Stimulated activated CD4-positive, alpha-beta T cell treated with anti-CD3 and anti-CD28 coated beads, Interleukin-2, amount 100 ng/mL, for 4 hours (primary cell): ENCODE measurements at places on chromosomes 3 and 15.

- DNase-seq = no peak
These were observed 54.8 kb upstream of the UTS2B start for GRCh38 chr3:191385101-191385500.

DNA sequence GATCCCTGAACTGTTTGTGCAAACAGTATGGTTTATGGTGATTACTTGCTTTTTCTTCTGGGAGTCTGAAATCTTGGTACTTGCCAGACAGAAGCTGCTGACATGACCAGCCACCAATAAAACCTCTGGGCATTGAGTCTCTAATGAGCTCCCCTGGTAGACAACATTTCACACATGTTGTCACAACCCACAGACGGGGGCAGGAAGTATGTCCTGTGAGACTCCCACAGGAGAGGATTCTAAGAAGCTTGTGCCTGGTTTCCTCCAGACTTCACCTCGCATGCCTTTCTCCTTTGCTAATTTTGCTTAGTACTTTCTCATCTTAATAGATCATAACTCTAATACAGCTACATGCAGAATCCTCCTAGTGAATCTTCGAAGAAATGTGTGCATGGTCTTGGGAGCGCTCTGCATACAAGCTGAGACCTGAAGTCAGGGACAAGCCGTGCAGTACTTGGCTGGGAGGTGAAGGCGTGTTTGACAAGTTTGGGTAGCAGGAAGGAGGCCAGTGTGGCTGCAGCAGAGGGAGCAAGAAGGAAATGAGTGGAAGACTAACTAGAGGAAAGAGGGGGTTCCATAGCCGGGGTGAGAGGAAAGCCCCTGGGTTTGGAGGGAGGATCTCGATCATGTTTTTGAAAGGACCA lies 49.0 kb downstream of the B3GNT5 start:
- DNase-seq = no peak

DNA sequence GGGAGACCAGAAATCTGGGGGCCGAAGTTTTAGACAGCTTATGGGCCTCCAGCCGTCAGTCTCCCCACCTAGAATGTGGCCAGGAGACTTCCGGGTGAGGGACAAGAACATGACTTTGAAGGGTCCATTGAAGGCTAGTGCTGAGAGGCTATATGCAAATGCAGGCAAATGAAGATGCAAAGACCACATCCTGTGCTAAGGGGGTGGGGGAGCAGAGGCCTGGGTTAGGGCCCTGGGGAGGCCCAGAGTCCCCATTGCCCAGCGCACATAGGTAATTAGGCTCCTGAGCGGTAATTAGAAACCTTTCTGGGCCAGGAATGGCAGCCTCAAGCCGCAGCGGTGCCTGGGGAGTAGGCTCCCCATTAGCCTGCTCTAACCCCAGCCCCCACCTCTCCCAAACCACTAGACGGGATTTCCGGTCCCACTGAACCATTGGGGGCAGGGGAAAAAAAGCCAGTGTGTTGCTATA lies 6.8 kb downstream of the CSK start:
- no peak for DNase-seq

DNA sequence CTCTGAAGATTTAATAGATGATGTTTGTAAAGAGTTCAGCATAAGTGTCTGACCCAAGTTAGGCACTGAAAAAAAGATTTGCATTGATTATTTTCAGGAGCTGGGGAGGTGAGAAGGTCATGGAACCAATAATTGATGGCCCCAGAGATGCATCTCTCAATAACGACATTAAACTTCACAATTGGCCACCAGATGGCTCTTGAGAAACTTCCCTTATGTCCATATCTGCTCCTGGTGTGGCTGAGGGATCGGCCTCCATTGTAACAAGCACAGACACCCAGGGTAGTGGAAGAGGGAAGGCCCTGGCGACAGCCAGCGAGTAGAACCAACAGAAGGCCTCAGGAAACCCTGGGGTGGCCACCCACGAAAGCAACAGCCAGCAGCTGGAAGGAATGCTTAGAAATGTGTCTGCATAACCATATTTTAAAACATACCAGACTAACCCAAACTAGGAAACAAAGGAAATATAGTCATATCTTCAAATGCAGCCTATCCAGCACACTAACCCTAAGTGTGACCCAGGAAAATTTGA lies 536.7 kb downstream of the SOX2 start:
- no peak for DNase-seq

- peak; percentile 14 for DNase-seq
These were observed 3.2 kb downstream of the UBE2E2 start for GRCh38 chr3:23206366-23206765.

DNA sequence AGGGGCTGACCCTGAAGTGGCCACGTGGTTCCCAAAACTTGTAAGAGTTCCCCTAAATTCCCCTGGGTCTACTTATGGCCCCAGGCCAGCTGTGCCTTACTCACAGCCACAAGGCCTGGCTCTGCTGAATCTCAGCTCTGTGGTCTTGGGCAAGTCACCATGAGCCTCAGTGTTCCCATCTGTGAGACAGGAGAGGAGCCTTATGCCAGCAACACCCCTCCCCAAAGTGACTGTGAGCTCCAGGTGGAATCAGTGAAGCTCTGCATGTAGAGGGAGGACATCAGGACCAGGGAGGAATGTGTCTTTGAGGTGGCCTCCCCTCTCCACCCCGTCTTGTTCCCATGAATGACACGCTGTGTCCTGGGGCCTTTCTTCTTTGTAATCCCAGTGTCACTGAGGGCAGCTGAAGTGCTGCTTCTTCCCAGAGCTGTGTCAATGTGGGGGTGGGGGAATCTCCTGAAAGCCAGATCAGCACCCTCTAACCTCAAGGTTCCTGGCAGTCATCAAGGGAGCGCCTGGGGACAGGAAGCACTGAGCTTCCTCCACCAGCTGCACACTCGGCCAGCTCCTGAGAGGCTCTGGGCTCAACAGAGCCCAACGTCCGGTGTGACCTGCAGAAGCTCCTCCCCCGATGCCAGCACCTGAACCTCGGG lies 258.9 kb downstream of the UACA start:
- DNase-seq = no peak

GRCh38 chr15:78921940-78922339 lies 22.9 kb downstream of the CTSH start:
- DNase-seq = no peak

DNA sequence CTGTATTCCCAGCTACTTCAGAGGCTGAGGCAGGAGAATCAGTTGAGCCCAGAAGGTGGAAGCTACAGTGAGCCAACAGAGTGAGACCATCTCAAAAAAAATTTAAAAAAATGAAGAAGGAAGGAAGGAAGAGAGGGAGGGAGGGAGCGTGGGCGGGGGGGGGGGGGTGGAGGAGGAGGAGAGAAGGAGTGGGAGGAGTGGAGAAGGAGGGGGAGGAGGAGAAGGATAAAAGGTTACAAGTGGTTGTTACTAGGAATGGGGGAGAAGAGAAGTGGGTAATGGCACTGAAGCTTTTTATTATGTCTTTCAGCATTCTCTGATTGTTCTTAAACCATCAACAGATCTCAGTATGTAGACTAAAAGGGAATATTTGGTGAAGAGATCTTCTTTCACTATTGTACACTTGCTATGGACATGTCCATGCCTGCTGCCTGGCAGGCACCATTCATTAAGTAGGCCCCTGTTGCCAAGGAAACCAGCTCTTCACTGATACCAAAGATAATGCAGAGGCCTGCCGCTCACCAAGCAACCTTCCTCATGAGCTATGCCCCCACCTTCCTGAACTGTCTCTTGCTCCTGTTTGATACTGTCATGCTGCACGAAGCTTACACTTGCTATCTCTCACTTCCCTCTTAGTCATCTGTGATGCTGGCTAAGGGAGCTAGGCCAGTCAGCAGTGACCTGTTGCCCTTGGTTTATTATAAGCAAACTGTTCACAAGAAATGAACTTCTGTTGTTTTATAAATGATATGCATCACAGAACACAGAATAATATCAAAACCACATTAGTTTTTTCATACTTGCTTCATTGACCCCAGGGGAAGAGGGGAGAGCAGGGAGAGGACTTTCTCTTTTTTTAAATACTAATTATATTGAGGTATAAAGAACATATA lies 23.1 kb downstream of the EPM2AIP1 start:
- DNase-seq = peak; percentile 7

- DNase-seq = no peak
These were observed 82.3 kb downstream of the LPP start for GRCh38 chr3:188236271-188236670.

- DNase-seq = no peak
These were observed 36.6 kb downstream of the CD86 start for GRCh38 chr3:122091602-122092295.

DNA sequence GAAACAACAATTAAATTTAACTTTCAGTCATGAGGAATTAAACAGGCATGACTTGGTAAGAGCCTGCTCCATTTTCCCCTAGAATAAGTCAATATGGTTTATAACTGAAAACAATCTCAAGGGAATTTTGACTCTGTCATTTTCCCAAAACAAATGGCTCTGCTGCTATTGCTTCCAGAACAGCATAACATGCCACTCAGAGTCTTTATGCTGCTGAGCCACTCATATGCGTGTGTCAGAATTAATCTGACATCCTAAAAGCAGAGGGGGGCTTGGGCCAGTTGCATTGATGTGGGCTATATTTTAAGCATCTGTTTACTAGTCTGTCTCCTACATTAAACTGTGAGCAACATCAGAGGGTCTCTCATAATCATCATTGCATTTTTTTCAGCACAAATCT lies 111.1 kb upstream of the ABI3BP start:
- DNase-seq = no peak

GRCh38 chr3:16936233-16936632 lies 51.5 kb downstream of the PLCL2 start:
- DNase-seq = no peak

GRCh38 chr15:99495430-99496301 lies 70.1 kb upstream of the MEF2A start:
- no peak for DNase-seq

- DNase-seq = peak; percentile 9
These were observed 109.6 kb upstream of the UMPS start for GRCh38 chr3:124620600-124621063.

DNA sequence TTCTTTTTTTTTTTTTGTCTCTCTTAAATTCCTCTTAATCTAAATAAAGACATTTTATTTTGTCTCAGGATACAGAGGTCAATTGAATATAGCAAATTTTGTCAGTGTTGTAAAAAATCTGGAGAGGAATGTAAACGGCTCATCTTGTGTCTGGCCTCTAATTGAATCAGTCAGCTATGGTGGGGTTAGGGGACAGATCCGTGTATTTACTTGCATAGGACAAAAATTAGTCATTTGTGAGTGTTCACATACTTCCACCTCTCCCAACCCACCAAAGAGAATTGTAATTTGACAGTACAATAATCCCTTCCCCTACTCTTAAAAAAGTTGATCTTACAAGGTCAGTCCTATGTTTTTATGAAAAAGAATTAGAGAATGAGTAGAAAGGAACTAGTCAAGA lies 18.3 kb downstream of the PPARG start:
- DNase-seq = no peak

- no peak for DNase-seq
These were observed 574 bp downstream of the CHST2 start for GRCh38 chr3:143119974-143120715.

GRCh38 chr3:156819842-156820691 lies 6.1 kb upstream of the LEKR1 start:
- DNase-seq = no peak

GRCh38 chr15:43220991-43221403 lies at the start of gene EPB42:
Gene EPB42 (minus strand): TSS chr15:43221018. CDS start chr15:43220825, 193 bp downstream.
- no peak for DNase-seq

GRCh38 chr3:152199102-152199840 lies 69.5 kb upstream of the MBNL1 start:
- no peak for DNase-seq

GRCh38 chr3:11549580-11550140 lies 94.1 kb downstream of the VGLL4 start:
- DNase-seq = no peak

- no peak for DNase-seq
These were observed 28.0 kb downstream of the ACAA1 start for GRCh38 chr3:38108649-38109579.

DNA sequence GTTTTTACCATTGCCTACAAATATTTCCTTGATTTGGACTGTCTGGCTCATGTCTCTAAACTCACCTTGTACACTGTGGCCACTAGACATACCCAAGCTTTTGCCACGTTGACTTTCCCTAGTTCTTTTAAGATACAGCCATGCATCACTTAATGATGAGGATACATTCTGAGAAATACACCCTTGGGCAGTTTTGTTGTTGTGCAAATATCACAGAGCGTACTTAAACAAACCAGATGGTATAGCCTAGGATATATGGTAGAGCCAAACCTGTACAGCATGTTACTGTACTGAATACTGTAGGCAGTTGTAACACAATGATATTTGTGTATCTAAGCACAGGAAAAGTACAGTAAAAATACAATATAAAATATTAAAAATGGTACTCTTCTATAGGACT lies 5.5 kb downstream of the ARHGEF26 start:
- no peak for DNase-seq

- DNase-seq = no peak
These were observed 35.2 kb downstream of the CCR3 start for GRCh38 chr3:46277476-46277875.

GRCh38 chr15:60406513-60407414 lies 9.0 kb upstream of the ANXA2 start:
- DNase-seq = no peak

GRCh38 chr15:67196222-67196621 lies 58.2 kb downstream of the AAGAB start:
- DNase-seq = no peak

- no peak for DNase-seq
These were observed 35.0 kb downstream of the SEC22C start for GRCh38 chr3:42546691-42547213.

DNA sequence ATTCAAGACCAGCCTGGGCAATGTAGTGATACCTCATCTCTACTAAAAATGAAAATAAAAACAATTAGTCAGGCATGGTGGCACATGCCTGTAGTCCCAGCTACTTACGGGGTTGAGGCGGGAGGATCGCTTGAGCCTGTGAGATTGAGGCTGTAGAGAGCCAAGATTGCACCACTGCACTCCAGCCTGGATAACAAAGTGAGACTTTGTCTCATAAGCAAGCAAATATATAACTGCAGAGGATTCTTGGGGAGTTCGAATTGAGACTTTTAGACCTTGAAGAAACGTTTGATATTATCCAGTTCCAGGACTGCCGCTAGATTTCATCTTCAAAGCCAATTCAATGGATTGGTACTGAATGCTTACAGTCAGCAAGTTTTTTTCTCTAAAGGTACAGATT lies 11.9 kb upstream of the RARB start:
- no peak for DNase-seq

- DNase-seq = no peak
These were observed 156.3 kb downstream of the WNT5A start for GRCh38 chr3:55330756-55331155.

DNA sequence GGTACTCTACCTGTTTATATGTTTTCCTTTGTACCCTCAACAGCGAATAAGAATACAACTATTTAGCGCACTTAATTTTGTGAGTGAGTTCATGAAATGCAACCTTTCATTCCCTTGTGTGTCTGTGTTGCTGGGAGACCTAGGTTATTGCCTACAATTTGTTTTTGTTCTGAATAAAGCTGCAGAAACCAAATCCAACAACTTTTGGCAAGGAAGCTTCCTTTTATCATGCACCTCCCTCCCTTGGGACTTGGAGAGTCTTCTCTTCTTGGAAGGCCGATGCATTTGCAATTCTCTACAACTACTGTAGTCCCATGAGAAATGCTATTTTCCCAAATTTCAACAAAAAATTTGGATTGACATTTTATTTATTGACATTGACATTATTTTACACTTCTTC lies 1002.4 kb upstream of the CADM2 start:
- DNase-seq = no peak

- DNase-seq = no peak
These were observed 3.5 kb downstream of the TSEN2 start for GRCh38 chr3:12487786-12488185.

GRCh38 chr3:57118254-57118653 lies 46.9 kb downstream of the IL17RD start:
- DNase-seq = no peak

GRCh38 chr3:141440942-141441341 lies 45.9 kb upstream of the RASA2 start:
- no peak for DNase-seq
